ENCODE measurements at places on chromosomes 16 and 17. TPM values are rescaled to one million over a fixed set of nuclear protein-coding genes. Genes with fewer than 3 reads are reported as not detected.

DNA sequence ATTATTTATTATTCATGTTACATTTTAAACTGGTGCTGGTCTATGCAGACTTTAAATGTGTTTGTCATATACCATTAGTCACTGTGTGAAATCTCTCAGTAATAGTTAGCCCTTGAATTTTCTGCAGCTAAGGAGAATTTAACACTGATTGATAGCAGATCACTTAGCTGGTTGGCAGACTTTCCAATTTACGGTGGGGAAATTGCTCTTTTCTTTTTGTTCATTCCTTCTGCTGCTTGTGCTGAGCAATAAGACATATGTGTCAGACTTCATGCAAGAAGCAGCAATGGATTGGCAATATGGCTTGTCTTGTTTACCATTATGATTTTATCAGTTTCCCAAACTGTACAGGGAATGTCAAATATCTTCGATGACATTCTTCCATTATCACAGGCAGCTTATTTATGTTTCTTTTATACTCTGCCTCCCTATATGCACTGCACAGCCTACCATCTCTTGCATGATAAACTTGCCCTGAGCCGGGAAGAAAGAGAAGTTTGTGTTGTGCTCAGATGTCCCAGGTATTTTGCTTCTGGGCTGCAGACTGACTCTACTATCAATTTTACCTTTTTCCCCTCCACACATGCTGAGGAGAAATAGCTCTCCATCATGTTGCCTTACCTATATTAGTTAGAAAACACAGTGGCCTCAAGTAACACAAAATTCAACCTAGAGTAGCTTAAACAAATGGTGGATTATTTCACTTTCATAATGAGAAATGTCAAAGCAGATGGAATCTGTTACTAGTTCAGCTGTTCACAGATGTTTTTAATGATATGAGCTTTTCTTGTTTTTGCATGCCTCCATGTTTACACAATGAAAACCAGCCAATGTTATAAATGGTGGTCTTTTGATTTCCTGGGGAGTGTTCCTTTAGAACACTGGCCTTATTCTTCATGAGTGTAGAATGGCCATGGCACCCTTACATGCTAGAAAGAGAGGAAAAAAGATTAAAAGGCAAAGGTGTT, 968.1 kb upstream of the GOT2 start:
- no peaks in the 10 kb centered on the region for H3K27me3 ChIP-seq
- no peak overlapping the region for H3K27ac ChIP-seq

GRCh38 chr16:54673313-54673712, 257.4 kb upstream of the IRX5 start:
- H3K27me3 ChIP-seq, result no peaks in the 10 kb centered on the region
- no peaks in the 10 kb centered on the region for H3K36me3 ChIP-seq
- H3K4me3 ChIP-seq, result no peak overlapping the region
- no peaks in the 10 kb centered on the region for H3K4me1 ChIP-seq
- no peak overlapping the region for H3K27ac ChIP-seq

GRCh38 chr16:4325253-4325758, 9.4 kb downstream of the GLIS2 start:
- H3K27me3 ChIP-seq, result no peaks in the 10 kb centered on the region
- H3K4me3 ChIP-seq, result no peak overlapping the region
- no peak overlapping the region for H3K27ac ChIP-seq
- H3K36me3 ChIP-seq, result no peaks in the 10 kb centered on the region

GRCh38 chr16:85238233-85238647, 126.0 kb upstream of the CIBAR2 start:
- no peak overlapping the region for H3K27ac ChIP-seq
- no peak for DNase-seq
- no peaks in the 10 kb centered on the region for H3K27me3 ChIP-seq
- H3K36me3 ChIP-seq, result no peaks in the 10 kb centered on the region
- H3K4me3 ChIP-seq, result no peak overlapping the region
- H3K4me1 ChIP-seq, result no peaks in the 10 kb centered on the region

- H3K4me3 ChIP-seq, result no peak overlapping the region
- peaks cover 12% of the 10 kb centered on the region for H3K4me1 ChIP-seq
- DNase-seq, result peak; percentile 9
- H3K36me3 ChIP-seq, result peaks cover 8% of the 10 kb centered on the region
- no peaks in the 10 kb centered on the region for H3K27me3 ChIP-seq
Observed at GRCh38 chr16:68948230-68948910, 105.0 kb downstream of the TANGO6 start.

GRCh38 chr16:19140396-19140795, 26.6 kb downstream of the ITPRIPL2 start:
- no peaks in the 10 kb centered on the region for H3K36me3 ChIP-seq
- no peaks in the 10 kb centered on the region for H3K27me3 ChIP-seq
- no peak overlapping the region for H3K27ac ChIP-seq
- no peak for DNase-seq

DNA sequence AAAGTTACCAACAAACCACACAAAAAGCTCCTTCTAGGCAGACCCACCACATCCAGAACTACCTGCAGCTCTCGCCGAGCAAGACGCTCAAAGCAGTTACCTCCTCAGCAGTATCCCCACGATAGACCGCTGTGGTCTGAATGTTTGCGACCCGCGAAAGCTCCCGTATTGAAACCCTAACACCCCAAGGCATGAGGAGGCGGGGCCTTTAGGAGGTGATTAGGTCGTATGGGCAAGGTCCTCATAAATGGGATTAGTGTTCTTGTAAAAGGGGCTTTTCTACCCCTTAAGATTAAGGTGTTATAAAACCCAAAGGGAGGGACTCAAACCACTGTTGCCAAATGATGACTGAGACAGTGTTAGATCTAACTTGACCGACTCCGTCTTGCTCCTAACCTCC, 19.0 kb upstream of the RPH3AL start:
- DNase-seq, result no peak
- H3K27me3 ChIP-seq, result no peaks in the 10 kb centered on the region
- H3K27ac ChIP-seq, result no peak overlapping the region
- no peaks in the 10 kb centered on the region for H3K36me3 ChIP-seq
- H3K4me1 ChIP-seq, result peaks cover 4% of the 10 kb centered on the region

GRCh38 chr17:72135546-72136325, 14.9 kb downstream of the SOX9 start:
- no peak for DNase-seq
- H3K4me3 ChIP-seq, result no peak overlapping the region
- peaks cover 40% of the 10 kb centered on the region for H3K4me1 ChIP-seq
- no peaks in the 10 kb centered on the region for H3K36me3 ChIP-seq
- no peaks in the 10 kb centered on the region for H3K27me3 ChIP-seq
- no peak overlapping the region for H3K27ac ChIP-seq

GRCh38 chr17:7838090-7839075, 4.4 kb downstream of the KDM6B start:
- peak overlapping the region; percentile 83 for H3K4me3 ChIP-seq
- peaks cover 37% of the 10 kb centered on the region for H3K4me1 ChIP-seq
- H3K36me3 ChIP-seq, result no peaks in the 10 kb centered on the region
- H3K27me3 ChIP-seq, result no peaks in the 10 kb centered on the region

DNA sequence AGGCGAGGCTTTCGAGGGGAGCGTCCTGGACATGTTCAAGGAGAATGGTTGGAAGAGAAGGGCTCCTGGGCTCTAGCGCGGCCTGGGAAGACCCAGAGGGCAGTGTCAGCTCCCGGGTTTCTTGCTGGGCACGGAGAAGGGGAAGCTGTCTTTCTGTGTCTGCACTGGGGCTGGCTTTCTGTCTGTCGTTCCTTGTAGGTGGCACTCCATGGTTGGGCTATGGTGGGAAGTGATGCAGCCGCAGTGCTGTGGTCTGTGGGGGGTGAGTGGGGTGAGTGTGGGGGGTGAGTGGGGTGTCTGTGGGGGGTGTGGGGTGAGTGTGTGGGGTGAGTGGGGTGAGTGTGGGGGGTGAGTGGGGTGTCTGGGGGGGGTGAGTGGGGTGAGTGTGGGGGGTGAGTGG, 13.7 kb downstream of the RNF213 start:
- no peak overlapping the region for H3K27ac ChIP-seq
- no peak for DNase-seq
- H3K36me3 ChIP-seq, result peaks cover 8% of the 10 kb centered on the region
- no peaks in the 10 kb centered on the region for H3K4me1 ChIP-seq

GRCh38 chr17:44935116-44935515, 12.5 kb downstream of the KIF18B start:
- no peak overlapping the region for H3K4me3 ChIP-seq
- H3K36me3 ChIP-seq, result peaks cover 76% of the 10 kb centered on the region
- H3K27me3 ChIP-seq, result no peaks in the 10 kb centered on the region
- no peak for DNase-seq
- H3K27ac ChIP-seq, result no peak overlapping the region

- H3K27ac ChIP-seq, result no peak overlapping the region
- no peaks in the 10 kb centered on the region for H3K27me3 ChIP-seq
- H3K36me3 ChIP-seq, result no peaks in the 10 kb centered on the region
Observed at GRCh38 chr17:82662711-82663261, 14.5 kb upstream of the WDR45B start.

GRCh38 chr16:88005181-88005581, 53.9 kb downstream of the BANP start:
- H3K4me1 ChIP-seq, result no peaks in the 10 kb centered on the region
- peaks cover 3% of the 10 kb centered on the region for H3K36me3 ChIP-seq
- H3K27ac ChIP-seq, result no peak overlapping the region
- DNase-seq, result no peak
- H3K4me3 ChIP-seq, result no peak overlapping the region

DNA sequence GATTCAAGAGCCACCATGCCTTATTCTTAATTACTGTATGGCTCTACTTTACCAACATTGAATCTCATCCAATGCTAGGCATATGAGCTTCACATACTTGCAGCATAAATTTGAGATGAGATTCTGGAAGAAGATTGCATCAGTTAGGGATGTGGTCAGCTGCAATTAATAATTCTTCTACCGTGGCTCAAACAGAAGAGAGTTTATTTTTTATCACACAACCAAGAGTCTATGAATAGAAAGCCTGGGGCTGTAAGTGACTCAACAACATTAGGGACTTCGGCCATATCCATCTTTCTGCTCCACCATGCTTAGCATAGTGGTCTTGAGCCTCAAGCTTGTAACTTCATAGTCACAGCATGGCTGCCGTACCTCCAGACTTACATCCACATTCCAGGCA, 179.4 kb upstream of the IRX6 start:
- no peak overlapping the region for H3K4me3 ChIP-seq
- H3K27ac ChIP-seq, result no peak overlapping the region
- no peak for DNase-seq
- H3K27me3 ChIP-seq, result no peaks in the 10 kb centered on the region
- no peaks in the 10 kb centered on the region for H3K4me1 ChIP-seq

- H3K4me1 ChIP-seq, result peaks cover 20% of the 10 kb centered on the region
- H3K27ac ChIP-seq, result no peak overlapping the region
- H3K36me3 ChIP-seq, result no peaks in the 10 kb centered on the region
Observed at GRCh38 chr16:50268352-50268751, 2.0 kb downstream of the ADCY7 start.

DNA sequence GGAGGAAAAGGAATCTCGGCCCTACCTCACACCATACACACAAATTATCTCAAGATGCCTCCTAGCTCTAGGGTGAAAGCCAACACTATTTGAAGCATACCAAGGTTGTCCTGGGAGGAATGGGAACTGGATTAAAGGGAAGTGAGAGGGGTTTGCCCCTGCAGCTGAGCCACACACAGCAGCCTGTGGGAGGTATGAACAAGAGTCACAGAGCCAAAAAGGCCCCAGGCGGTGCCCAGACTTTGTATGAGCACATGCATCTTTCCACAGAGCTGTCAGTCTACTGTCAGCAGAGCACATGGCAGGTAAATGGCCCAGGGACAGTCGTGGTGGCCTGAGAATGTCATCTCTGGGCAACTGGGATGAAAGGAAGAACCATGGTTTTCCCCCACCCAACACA, 31.0 kb upstream of the RCVRN start:
- no peaks in the 10 kb centered on the region for H3K4me1 ChIP-seq

DNA sequence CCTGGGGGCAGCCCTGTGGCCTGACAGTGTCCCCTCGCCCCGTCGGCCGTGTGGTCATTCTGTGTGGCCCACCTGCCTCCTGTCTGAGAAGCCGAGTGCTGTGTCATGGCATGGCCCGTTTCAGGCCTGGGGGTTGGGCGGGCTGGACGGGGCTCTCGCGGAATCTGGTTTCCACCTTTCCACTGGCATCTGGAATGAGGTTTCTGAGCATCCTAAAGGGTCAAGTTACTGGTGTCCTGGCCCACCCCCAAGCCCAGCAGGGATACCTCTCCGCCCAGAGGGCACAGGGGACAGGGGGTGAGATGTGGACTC, 7.8 kb downstream of the DBNDD1 start:
- no peak overlapping the region for H3K4me3 ChIP-seq
- H3K4me1 ChIP-seq, result no peaks in the 10 kb centered on the region
- H3K27ac ChIP-seq, result no peak overlapping the region
- H3K36me3 ChIP-seq, result no peaks in the 10 kb centered on the region

GRCh38 chr16:87534030-87534653, 41.3 kb upstream of the ZCCHC14 start:
- 0 out of 2 replicates have a peak, but pooled peaks cover 4% of the 10 kb centered on the region for H3K27me3 ChIP-seq
- no peaks in the 10 kb centered on the region for H3K4me1 ChIP-seq
- H3K36me3 ChIP-seq, result no peaks in the 10 kb centered on the region
- H3K27ac ChIP-seq, result no peak overlapping the region
- DNase-seq, result peak; percentile 39

DNA sequence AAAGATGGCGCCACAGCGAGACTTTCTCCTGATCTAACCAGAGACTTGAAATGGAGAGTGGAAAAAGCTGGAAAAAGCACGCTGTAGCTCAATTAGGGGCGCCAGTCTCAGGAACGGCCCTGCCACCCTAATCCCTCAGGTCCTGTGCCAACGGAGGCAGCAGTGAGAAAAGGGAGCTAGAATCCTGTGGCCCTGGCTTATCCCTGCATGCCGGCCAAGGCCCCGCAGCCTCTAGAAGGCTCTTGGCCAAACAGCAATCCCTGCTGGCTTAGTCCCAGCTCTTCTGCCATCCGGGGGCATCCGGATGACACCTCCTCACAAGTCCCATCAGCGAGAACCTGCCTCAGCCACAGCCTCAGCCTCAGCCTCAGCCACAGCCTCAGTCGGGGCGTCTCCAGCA, 69.8 kb downstream of the MRM3 start:
- no peaks in the 10 kb centered on the region for H3K4me1 ChIP-seq
- no peak for DNase-seq
- no peaks in the 10 kb centered on the region for H3K36me3 ChIP-seq
- H3K27me3 ChIP-seq, result no peaks in the 10 kb centered on the region
- no peak overlapping the region for H3K27ac ChIP-seq
- H3K4me3 ChIP-seq, result no peak overlapping the region

GRCh38 chr16:59684911-59685310, 950.8 kb upstream of the GOT2 start:
- no peaks in the 10 kb centered on the region for H3K27me3 ChIP-seq
- no peak for DNase-seq
- H3K36me3 ChIP-seq, result no peaks in the 10 kb centered on the region
- no peaks in the 10 kb centered on the region for H3K4me1 ChIP-seq

Gene NRN1L
- total RNA-seq, result not detected

All from PC-3 (cell line).